ENCODE measurements at places on chromosomes 12 and 14.

DNA sequence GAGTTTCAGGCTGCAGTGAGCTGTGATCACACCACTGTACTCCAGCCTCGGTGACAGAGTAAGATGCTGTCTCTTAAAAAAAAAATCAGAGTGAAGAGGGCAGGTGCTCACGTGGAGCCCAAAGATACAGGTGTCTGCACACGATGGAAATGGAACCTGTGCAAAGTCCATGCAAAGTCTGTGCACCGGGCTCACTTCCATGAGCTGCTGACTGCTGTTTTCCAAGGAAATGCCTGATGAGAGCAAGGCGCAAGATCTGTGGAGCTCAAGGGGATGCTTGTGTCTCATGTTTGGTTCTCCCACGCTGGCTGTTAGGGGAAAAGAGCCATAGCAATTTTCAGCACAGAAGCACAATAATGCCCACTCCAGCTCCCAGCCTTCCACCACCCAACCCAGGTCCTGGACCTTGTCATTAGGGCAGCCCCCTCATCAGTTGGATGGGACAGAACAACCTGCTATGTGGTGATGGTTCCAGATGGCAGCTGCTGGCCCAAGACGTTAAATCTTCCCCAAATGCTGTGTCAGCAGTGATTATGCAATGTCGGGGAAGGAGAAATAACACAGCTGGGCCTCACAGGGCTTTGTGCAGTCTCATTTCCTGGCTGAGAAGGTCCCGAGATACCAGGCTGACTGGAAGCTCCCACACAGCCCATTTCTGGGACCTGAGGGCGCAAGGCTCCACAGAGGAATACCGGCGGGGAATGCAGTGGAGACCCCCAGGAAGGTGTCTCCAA lies 27.9 kb upstream of the DICER1 start:
- DNase-seq = peak; percentile 12

DNA sequence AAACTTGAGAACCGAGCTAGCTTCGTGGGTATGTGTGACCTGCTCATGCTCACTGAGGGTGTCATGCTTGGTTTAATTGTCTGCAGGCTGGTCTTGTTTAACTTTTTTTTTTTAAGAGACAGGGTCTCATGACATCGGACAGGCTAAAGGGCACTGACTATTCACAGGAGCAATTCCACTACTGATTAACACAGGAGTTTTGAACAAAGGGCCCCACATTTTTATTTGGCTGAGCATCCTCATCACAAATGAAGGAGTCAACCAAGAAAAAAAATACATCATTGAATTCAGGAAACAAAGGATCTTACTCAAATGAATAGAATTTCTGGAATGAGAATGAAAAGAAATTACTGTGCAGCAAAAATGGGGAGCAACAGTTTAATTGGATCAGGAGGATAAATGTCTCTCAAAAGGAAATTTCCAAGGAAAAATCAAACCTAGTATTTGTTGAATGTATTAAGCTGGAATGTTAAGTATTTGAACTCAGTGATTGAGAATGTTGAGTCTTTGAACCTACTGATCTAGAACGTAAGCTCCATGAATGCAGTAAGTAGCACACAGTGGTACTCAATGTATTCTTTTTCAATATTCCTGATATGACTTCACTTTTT lies 20.8 kb upstream of the PYROXD1 start:
- DNase-seq = peak; percentile 55

GRCh38 chr12:22729957-22730443 lies 105.0 kb downstream of the ETNK1 start:
- DNase-seq = peak; percentile 11

- DNase-seq = no peak
Measured at GRCh38 chr14:96662116-96662970, 134.8 kb upstream of the VRK1 start.

- DNase-seq = no peak
Measured at GRCh38 chr14:92385561-92385960, 62.6 kb downstream of the SLC24A4 start.

DNA sequence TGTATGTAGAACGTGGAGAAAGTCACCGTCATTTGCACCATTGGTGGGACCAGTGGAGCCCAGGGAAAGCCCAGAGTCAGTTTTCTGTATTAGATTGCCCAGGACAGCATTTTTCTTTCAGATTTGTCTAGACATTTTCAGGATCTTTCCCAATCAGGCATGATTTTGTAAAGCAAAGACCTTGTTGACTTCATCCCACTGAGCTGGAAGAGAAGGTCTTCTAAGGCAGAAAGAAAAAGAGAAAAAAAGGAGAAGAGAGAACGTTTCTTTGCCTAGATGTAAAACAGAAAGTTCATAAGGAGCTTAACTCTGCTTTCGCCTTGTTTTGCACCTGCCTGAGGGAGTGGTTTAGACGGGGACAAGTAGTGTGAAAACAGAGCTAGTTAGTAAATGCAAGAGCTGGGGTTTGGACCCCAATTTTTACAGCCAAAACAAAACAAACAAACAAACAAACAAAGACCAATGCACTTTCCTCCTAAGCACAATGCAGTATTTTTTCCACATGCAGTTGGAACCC lies 273.1 kb downstream of the ZFP36L1 start:
- DNase-seq = no peak

DNA sequence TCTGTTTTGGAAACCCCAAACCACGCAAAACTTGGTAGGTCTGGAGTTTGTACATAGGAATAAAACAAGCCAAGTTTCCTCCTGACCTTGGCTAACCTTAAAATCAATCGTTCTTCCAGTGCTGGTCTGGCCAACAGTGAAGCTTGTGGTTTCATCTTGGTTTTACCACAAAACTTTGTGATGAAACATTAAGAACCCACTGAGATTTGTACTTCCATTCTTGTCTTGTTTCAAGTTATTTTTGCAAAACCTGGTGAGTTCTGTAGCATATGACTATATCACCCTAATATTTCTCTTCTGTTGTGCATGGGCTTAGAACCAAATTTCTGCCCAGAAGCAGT lies 26.4 kb downstream of the SIX1 start:
- DNase-seq = no peak

DNA sequence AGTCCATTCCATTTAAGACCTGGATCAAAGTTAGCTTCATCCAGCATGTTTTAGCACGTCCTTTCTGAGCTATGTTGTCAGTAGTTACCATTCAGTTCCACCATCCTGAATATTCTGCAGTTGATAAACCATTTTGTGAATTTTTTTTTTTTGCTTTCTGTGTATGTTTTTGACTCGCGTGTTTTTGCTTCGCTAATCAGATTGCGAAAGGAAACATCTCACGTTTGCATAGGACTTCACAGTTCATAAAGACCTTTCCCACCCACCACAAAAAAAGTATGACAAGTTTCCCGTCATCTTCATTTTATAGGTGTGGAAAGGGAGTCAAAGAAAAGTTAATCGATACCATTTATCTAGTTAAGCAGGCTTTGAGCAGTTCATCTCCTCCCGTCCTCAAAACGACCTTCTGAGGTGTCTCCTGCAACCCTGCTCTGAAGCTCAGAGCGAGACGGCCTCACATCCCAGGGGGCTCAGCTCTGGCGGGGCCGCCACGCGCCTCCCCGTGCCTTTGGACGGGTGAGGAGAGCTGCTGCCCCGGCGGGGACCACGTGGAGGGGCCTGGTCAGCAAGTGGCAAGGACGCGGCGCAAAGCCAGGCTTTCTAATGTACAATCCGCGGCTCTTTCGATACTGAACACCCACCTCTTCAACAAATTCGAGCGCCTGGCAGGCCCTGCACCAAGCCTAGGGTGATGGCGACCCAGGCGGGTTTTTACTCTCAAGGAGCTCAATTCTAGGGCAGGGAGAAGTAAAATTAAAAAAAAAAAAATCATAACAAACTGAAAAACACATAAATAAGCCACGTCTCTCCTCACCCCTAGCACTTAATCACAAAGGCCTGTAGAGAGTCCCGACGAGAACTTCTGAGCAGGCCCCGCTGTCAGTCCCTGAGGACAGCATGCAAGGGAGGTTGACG lies 988 bp upstream of the TMEM263 start:
- peak; percentile 60 for DNase-seq

- no peak for DNase-seq
Measured at GRCh38 chr12:95984682-95985081, 11.5 kb downstream of the HAL start.
